ENCODE measurements at places on chromosomes 16 and 17.
A peak's percentile ranks its signal among the peaks of the same experiment; 100 is the strongest.

DNA sequence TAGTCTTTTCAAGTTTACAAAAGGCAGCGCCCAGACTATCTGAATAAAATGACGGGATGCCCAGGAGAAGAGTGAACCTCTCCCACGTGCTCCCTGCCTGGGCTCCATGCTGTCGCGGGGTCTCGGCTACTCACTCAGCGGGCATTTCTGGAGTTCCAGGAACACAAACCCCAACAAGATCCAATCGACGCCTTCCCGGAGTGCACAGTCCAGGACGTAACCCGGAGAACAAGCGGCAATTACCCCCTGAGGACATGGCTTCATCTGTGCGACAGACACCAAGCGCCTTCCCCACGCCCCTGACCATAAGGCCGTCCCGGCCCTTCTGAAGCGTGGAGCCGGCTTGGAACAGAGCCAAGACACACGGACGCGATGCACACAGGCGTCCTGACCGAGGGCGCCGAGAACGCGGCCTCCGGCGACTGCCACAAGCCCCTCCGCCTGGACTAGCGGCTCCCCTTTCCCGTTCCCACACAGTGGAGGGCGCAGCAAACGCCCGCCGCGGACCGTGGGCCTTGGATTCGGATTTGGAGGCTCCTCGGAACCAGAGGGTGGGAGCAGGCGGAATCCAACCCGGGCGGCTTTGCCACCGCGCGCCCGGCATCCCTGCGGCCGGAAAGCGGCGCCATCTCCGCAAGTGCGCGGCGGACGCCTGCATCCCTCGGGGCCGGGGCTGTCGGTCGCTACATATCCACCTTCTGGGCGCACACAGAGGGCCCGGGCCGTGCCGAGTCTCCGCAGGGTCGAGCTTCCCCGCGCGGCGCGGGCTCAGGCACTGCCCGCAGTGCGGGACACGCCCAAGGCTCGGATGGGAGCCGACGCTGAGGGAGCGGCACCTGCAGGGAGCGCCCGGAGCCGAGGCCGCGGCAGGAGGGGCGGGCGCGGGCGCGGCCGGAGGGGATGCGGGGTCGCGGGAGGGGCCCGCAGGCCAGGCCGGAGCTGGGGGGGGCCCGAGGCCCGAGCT, 725 bp downstream of the ABCA3 start:
- H3K4me3 ChIP-seq, result peak overlapping the region; percentile 79
- no peaks in the 10 kb centered on the region for H3K36me3 ChIP-seq
- H3K4me1 ChIP-seq, result peaks cover 18% of the 10 kb centered on the region
- peak overlapping the region; percentile 86 for H3K27ac ChIP-seq

DNA sequence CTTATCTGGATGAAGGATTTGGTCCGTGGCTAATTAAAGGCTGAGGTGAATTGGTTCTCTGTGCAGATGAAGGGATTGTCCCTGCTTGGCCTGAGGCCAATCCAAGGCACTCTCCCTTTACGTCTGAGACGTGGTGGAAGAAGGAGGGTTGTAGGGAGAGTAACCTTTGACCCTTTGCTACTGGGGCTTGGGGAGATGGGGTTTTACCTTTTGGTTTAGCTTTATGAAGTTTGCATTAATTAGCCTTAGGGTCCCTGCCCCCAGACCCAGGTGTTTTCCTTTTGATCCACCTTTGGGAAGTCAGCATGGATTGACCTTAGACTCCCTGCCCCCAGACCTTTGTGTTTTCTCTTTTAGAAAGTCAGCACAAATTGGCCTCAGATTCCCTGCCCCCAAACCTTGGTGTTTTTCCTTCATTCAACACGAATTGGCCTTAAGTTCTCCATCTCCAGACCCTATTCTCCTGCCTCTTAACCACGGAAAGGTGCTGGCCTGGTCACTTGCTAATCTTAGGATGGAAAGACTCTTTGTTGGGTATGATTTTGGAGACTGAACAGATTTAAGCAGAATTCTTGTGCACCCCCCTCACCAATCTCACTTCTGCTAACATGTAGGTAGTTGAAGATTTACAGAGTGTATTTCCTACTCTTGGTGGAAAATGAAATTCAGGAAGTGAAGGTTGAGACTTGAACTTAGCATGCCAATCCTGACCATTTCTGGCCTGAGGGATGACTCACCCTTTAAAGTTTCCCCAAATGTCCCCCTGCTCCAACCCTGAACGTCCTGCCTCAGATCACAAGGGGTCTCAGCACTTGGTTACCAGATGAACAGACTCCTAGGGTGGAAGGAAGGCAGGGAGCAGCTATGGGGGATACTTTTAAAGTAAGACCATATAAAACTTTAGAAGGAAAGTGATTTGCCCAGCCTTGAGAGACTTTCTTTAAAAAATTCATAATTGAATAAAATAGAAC, 23.1 kb upstream of the MMD start:
- no peaks in the 10 kb centered on the region for H3K36me3 ChIP-seq
- H3K4me1 ChIP-seq, result no peaks in the 10 kb centered on the region
- H3K27ac ChIP-seq, result no peak overlapping the region
- H3K4me3 ChIP-seq, result no peak overlapping the region

DNA sequence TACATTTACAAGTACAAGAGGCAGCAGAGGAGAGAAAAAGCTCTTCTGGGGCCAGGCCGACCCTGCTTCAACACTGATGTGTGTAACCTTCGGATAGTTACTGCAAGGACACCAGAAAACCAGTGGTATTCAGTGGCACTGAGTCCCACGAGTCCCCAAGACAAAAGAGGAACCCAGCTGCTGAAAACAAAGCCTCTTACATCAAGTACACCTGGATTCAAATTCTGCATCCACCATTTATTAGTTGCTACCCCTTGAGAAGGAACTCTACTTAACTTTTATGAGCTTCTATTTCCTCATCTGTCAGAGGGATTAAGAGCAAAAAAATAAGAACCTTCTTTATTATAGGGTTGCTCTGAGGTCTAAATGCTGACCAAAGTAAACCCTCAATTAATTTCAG, 2.6 kb downstream of the EARS2 start:
- no peaks in the 10 kb centered on the region for H3K27me3 ChIP-seq
- no peak for DNase-seq
- H3K36me3 ChIP-seq, result peaks cover 6% of the 10 kb centered on the region
- no peak overlapping the region for H3K27ac ChIP-seq
- H3K4me3 ChIP-seq, result no peak overlapping the region

GRCh38 chr16:8966817-8967131, 3.1 kb upstream of the USP7 start:
- no peak overlapping the region for H3K4me3 ChIP-seq
- 0 out of 2 replicates have a peak, but pooled peaks cover 4% of the 10 kb centered on the region for H3K4me1 ChIP-seq
- H3K27me3 ChIP-seq, result no peaks in the 10 kb centered on the region
- no peak overlapping the region for H3K27ac ChIP-seq
- no peak for DNase-seq
- peaks cover 4% of the 10 kb centered on the region for H3K36me3 ChIP-seq

DNA sequence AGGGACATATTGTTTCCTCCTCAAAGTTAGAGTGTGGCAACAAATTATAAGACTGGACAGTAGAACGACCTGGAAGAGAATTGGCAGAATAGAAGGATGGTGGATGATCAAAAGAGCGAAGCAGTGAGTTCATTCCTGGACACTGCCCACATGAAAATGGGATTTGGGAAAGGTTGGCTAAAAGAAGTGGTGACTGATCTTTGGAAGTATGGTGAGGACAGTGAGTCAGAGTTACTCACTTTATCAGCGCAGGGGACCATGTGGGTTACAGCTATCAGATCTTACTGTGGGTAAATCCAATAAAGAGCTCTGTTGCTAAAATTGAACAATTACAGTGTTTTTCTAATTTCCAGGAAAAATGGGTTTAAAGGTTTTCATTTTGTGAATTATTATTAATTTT, 2.7 kb upstream of the TANC2 start:
- no peak overlapping the region for H3K27ac ChIP-seq
- no peaks in the 10 kb centered on the region for H3K27me3 ChIP-seq
- no peak overlapping the region for H3K4me3 ChIP-seq

DNA sequence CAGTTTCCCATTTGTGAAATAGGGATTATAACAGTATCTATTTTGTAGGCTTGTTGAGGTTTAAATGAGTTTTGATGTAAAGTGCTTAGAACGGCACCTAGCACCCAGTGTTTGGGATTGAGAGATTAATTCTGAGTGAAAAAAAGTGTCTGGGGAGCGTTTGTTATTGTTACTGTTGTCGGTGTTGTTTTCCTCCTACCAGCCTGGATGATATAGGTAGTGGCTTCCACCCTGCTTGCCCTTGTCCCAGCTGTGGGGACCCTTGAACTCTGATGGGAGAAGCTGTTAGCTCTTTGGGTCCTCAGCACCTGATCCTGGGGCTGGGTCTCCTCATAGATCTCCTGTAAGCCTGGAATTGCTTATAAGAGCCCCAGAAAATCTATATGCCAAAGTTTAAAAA, 4.9 kb downstream of the FMNL1 start:
- peak overlapping the region; percentile 39 for H3K4me3 ChIP-seq
- H3K4me1 ChIP-seq, result peaks cover 76% of the 10 kb centered on the region
- DNase-seq, result no peak
- H3K36me3 ChIP-seq, result no peaks in the 10 kb centered on the region
- no peaks in the 10 kb centered on the region for H3K27me3 ChIP-seq

DNA sequence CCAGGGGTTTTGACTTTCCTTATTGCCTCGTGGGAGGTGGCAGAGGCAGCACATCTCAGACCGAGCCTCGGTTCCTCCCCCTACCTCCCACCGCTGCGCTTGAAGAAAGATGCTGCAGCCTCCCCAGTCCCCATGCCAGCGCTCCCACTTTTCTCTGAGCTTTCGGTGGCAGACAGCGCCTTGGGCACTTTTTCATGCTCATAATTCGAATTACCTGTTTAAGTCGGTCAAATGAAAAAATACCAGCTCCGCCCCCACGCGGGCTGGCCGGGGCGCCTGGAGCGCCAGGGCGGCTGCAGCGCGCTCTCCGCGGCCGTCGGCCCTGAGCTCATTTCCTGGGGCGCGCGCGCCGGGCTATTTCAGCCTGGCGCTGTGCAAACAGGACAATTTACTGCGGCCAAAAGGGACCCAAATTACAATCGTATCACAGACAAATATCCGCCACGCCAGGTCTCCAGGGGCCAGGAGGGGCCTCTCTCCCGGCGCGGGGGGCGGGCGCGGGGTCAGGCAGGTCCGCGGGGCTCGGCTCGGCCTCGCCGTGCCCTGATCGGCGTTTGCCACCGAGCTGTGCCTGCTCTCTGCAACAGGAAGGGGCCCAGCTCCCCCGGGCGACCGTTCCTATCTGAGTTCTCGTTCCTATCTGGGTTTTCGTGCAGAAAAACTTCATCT, 45.0 kb downstream of the SOST start:
- no peaks in the 10 kb centered on the region for H3K4me1 ChIP-seq
- peak overlapping the region; percentile 38 for H3K4me3 ChIP-seq
- no peak overlapping the region for H3K27ac ChIP-seq
- DNase-seq, result no peak
- no peaks in the 10 kb centered on the region for H3K36me3 ChIP-seq

DNA sequence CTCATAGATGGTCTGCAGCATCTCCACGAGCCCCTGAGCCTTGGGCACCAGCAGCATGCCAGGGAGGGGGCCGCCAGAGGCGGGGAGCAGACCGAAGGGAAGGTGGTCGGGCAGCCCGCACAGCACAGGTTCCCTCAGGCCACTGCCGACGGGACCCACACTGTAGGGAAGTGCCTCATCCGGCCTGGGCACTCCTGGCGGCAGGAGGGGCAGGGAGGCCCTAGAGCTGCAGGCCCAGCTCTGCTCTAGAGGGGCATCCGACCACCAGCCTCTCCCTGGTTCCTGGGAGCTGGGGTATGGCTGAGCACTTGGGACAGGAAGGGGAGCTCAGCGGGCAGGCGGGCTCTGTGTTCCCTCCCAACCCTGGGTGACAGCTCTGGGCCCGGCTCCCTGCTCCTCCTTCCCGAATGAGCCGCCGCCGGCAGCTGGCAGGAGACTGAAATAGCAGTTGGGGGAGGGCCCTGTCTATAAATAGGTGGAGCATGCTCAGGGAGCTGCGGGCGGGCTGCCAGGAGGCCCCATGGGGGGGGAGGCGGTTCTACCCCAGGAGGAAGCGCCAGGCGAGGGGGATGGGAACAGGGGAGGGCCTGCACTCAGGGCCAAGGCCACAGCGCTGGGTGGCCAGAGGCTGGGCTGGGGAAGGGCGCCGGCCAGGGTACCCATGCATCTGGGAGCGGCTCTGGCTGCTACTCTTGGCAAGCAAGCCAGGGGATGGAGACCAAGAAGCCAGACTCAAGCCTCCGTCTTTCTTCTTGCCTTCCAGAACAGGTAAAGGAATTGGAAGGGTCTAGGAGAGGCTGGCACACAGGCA, 12.4 kb downstream of the HDAC5 start:
- 0 out of 2 replicates have a peak overlapping the region, but pooled peaks have one; percentile 23 for H3K27ac ChIP-seq
- H3K36me3 ChIP-seq, result no peaks in the 10 kb centered on the region
- H3K4me1 ChIP-seq, result peaks cover 28% of the 10 kb centered on the region
- no peaks in the 10 kb centered on the region for H3K27me3 ChIP-seq
- peak overlapping the region; percentile 7 for H3K4me3 ChIP-seq

- H3K36me3 ChIP-seq, result no peaks in the 10 kb centered on the region
- peak overlapping the region; percentile 100 for H3K27ac ChIP-seq
- DNase-seq, result no peak
- no peaks in the 10 kb centered on the region for H3K27me3 ChIP-seq
- H3K4me1 ChIP-seq, result peaks cover 87% of the 10 kb centered on the region
Observed at GRCh38 chr17:42249681-42250446, 26.3 kb downstream of the STAT5B start.

- peaks cover under 1% of the 10 kb centered on the region for H3K4me1 ChIP-seq
- H3K4me3 ChIP-seq, result no peak overlapping the region
Observed at GRCh38 chr16:83797013-83797412, 10.8 kb upstream of the HSBP1 start.

DNA sequence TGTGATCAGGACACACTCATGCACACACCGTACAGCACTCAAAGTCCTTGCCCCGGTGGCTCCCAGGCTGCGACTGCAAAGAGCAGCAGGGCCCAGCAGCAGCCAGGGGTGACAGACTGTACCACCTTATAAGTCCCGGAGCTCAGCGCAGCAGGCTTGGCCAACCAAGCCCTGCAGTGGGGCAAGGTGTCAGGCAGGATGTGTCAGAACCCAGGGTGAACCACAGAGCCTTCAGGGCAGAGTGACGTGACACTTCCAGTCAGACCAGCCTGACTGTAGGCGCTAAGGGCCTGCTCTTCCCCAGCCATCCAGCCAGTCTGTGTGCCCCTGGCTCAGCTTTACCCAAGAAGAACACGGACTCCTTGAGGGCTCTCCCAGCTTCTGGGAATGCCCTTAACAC, 204.1 kb downstream of the COPRS start:
- no peaks in the 10 kb centered on the region for H3K27me3 ChIP-seq

DNA sequence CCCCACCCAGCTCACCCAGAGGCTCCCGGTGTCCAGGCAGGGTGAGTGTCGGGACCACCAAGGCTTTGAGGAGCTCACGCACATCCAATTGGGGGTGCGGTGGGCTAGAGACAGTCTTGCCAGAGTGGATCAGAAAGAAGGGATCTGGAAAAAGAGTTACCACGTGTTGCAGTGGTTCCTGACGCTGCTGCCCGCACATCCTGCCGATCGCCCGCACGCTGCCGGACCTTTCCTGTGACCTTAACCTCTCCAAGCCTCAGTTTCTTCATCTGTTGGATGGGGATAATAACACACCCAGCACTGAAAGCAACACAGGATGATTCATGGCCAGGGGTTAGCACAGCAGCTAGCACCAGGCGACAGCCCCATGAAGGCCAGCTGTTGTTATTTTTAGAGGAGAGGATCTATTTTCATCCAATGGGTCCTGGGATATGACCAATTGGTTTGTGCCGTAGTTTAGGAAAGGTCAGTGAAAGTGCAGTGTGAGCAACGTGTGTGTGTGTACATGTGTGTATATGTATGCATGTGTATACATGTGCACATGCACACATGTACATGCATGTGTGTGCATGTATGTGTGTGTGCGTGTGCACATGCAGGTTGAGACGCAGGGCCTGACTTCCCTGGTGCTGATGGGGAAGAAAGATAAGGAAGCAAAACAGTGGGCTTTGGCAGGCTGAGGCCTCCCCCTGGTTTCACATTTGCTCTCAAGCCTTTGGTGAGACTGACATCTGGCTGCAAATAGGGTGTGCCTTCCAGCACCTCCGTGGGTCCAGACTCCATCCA, 2.5 kb downstream of the ITGAX start:
- no peak overlapping the region for H3K4me3 ChIP-seq
- no peaks in the 10 kb centered on the region for H3K36me3 ChIP-seq
- no peaks in the 10 kb centered on the region for H3K4me1 ChIP-seq
- H3K27me3 ChIP-seq, result no peaks in the 10 kb centered on the region
- H3K27ac ChIP-seq, result no peak overlapping the region
- DNase-seq, result no peak

Data from Panc1 (cell line).